ENCODE measurements at places on chromosomes 16 and 17.
A peak's percentile ranks its signal among the peaks of the same experiment; 100 is the strongest.

DNA sequence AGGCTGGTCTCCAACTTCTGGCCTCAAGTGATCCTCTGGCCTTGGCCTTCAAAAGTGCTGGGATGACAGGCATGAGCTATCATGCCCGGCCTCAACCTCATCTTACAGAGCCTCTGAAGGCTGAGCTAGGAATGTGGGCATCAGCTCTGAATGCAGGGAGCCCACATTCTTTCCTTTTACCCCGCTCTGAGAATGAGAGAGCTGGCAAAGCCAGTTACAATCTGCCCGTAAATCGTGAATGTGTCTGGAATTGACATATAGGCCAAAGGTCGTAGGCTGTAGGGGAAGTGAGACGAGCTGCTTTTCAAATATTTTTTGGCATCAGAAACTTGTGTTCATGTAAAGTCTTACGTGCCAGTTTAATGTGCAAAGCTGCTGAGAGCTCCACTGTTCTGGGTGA is 4.5 kb downstream of the TMEM238L start:
- DNase-seq, result no peak

DNA sequence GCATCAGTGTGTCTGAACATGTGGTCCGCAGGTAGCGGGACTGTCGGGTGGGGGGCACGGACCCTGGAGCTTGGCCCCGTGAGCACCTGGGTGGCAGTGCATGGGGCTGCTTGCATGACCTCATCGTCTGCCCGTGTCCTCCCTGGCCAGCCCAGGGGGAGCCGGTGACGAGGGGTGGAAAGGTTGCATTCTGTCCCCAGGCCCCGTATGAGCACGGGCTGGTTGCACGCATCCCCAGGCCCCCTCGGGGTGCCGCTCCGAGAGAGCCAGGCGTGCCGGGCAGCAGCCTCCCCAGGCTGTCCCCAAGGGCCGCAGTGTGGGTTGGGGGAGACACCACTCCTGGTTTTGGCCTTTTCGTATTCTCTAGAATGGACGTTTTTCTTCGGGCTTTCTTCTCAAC is 29.9 kb downstream of the TSC2 start:
- DNase-seq, result no peak

DNA sequence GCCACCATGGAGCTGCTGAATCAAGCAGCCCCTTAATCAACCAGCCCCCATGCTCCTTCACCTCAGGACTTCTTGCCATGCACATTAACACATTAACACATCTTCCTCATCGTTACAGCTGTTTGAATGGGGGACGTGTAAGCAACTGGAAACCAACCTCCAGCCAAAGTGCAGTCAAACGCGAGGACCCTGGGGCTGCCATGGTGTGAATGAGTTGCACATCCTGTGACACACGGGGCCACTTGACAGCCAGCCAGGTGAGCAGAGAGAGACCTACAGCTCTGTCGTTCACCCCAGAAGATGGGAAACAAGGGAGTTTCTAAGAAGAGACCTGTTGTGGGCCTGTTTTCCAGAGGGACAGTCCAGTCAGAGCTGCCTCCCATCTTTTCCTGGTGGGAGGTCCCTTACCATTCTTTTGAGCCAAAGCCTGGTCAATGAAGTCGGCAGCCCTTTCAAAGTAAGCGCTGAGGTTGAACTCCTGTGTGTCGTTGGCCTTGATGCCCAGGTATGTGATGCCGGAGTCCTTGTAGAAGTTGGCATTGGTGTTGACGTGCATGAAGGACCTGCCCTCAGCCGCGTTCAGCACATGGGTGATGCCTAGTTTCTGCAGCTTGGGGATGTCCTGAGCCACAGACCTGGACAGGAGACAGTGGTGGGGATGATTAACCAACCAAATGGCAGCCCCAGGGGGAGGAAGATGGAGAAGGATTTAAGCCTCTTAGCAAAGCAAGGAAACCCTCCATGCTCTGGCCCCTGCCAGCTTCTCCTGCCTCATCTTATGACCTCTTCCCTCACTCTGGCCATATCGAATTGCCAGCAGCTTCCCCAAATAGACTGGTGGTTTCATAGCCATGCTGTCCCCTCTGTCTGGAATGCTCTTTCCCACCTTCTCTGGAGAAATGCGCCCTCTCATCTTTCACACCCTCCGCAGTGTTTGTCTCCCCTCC is 4.2 kb downstream of the DUSP3 start:
- DNase-seq, result no peak

GRCh38 chr17:10118788-10119130 is 79.6 kb downstream of the GAS7 start:
- no peak for DNase-seq

DNA sequence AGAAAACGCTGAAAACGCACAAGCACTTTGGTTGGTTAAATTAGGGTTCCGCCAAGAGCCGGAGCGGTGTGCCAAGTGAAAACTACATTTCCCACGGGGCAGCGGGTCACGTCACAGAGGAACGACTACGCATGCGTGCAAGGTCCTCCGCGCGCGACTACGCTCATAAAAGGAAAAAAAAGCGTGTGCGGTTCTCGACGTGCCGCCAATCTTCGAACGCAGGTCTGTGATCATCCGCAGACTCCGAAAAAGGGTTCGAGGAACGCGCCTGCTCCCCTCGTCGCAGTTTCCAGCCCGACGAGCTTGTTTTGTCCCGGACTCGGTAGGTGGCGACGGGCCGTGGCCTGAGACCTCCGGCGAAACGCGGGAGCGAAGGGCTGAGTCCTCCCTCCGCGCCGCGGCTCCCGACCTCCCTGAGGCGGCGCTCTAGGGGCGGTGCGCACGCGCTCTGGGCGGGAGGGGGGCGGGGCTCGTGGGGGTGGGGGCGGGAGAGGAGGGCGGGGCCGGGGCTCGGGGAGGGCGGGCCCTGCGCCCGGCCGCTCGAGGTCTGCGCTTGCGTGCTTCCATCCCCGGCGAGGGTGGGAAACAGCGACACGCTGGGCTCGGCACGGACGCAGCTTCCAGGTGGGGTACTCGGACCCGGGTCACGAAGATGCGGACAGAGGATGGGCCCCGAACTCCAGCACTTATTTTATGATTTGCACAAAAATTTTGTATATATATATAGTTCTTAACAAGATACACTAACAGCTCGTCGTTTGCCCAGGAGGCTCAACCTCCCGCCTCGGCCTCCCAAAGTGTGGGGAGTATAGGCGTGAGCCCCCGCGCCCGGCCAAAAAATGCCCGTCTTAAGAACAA is at the start of gene SGF29:
SGF29 (plus strand) TSS at position 145 of the 858 bp plus-strand sequence. CDS start 27,150 bp downstream, outside the sequence.
- peak; percentile 87 for DNase-seq

DNA sequence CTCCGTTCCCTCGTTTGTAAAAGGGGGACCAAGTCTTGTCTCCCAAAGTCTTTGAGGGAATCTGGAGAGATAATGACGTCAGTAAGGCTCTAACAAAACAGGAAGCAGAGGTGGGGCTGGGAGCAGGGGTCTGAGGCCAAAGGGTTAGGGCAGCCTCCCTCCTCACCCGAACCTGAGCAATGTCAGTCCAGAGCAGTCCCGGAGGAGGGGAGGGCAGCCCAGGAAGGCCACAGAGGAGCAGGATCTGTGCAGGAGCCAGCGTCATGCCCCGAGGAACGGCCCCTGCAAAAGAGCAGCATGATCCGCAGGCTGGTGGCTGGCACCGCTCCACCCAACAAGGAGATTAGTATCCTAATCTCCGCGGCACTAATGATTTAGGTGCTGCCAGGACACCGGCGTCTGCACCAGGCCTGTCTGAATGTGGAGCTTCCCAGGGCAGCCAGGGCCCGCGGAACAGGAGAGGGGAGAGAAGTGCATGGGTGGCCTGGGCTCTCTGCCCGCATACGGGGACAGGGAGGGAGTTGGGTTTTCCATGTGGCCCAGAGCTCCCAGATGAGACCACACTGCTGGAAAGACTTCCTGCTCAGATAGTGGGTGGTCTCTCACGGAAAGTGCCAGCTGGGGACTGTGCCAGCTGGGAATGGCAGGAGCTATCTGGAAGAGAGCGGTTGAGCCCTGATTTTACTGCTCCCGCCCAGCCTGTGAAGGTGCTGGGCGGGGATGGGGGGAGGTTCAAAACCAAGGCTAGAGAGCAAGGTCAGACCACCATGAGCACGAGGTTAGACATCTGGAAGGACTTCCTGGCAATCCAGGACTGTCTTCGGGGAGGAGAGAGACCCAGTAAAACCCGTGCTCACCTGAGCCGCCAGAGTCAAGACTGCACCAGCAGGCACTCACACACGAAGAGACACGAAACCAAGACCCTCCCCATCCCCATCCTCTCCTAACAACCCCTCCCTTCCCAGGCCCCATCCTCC is 11.0 kb upstream of the KRT17 start:
- no peak for DNase-seq

GRCh38 chr16:83247767-83248372 is 559.9 kb upstream of the HSBP1 start:
- no peak for DNase-seq

Data from SW480 (cell line).